ENCODE measurements at places on chromosomes 7 and 10.

DNA sequence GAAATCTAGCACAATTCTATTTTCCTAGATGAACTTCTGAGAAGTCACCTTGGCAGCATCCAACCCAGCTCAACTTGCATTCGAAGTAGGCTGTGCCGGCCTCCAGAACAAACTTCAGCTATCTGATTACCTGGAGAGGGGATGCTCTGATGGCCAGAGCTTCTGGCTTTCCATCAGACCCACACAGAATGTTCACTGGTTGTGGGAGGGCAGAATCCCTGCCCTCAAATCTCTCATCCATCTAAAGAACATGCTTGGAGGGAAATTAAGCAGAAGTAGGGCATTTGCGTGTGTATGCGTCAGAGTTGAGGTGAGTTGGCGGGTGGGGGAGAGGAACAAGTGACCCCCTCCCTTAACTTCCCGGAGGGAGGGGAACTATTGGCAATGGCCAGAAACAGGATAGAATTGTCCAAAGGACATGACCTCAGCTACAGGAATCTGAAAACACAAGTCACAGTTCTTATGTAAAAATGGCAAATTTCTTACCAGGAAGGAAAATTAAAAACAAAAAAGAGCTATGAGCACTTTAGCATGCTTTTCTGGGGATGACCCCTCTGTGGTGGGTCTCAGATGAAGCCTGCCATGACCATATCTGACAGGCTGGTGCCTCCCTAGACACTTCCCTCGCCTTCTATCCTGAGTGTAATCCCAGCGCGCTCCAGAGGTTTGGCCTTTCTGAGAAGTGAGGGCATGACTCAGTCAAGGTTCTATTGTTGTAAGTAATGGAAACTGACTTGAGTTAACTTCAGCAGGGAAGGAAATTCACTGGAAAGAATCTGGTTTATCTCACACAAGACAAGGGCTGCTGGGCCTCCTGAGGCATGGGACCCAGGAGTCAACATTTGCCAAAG is 278.8 kb downstream of the RPS24 start:
- DNase-seq = peak; percentile 67

DNA sequence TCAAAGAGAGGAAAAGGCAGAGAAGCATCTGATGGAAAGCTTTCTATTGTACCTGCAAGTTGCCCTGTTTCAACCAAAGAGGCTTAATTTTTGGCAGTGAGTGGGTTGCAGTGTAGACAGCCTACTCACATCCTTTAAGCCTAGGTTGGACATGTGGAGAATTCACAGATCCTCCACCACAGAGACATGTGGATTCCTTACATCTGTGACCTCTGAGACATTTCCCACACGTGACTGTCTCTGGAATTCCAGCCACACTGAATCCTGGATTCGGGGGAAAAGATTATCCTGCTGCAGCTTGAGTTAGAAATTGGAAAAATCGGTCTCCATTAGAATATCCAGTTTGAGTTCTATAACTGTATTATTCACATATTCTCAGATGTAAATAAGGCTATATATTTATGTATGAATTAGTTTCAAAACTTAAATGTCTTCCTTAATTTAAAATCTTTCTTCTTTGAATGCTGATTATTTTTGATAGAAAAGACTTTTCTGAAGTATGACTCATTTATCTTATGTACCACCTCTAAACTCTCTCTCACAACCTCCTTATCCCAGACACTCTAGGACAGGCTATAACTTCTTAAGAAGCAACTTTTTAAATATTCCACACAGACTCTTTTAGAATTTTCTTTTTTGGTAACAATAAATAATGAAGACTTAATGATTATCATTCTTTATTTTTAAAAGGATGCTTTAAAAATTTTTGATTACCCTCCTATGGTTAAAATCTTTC is 123.3 kb downstream of the TWIST1 start:
- DNase-seq = no peak

DNA sequence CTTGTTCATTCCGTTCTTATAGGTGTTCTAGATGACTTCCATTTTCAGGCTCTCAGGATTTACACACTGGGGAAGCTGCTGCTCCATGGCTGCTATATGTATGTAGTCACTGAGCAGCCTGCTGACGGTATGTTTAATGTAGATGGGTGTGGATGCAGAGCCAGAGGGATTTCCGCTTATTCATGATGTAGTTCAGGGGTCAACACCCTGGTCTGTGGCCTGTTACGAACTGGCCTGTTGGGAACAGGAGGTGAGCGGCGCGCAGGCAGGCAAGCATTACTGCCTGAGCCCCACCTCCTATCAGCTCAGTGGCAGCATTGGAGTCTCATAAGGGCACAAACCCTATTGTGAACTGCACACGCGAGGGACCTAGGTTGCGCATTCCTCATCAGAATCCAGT is 33.9 kb downstream of the DNAJB6 start:
- no peak for DNase-seq

- DNase-seq = no peak
These were observed 385.5 kb downstream of the SEMA3D start for GRCh38 chr7:84801396-84801795.

DNA sequence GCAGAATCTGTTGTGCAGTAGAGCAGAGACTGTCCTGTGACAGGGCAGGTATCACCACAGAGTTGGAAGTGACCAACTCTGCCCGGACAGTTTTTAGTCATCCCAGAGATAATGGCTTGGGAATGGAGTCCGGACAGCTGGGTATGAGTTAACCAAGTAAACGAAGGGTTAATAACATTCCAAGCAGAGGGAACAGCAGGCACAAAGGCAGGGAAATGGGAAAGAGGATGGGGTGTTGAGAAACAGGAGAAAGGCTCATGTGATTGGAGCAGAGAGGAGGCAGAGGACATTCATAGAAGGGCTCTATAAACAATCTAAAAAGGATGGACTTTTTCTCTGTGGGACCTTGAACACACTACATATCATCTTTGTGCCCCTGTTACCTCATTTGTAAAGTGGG is 132.2 kb upstream of the YAE1 start:
- DNase-seq = no peak

DNA sequence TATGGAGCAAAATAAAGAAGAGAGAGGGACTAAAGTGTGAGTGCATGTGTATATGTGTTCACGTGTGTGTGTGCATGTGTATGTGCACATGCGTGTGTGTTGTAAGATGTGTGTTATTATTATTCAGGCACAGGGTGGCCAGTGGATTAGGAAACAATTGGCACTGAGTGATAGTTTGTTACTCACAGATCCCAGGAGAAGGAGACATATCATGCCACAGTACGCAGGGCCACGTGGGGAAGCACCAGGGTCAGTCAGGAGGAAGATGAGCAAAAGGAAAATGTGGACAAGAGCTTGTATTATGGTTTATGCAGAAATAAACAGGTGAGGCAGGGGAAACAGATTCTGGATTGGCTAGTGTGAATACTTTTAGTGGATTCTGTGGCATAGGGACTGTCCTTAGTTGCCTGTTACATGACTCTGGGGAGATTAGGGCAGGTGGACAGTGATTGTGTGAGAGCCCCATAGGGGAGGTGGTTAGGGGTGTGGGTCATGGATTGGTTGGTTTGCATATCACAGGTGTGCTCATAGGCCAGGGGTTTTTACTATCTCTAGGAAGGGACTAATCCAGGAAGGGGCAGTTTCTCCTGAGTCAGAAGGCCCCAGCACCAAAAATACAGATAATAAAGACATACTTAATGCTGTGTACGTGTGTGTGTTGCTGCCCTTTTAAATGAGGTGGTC is 90.0 kb downstream of the PLXDC2 start:
- no peak for DNase-seq

- DNase-seq = peak; percentile 64
These were observed 61.5 kb downstream of the FZD1 start for GRCh38 chr7:91325726-91326125.

DNA sequence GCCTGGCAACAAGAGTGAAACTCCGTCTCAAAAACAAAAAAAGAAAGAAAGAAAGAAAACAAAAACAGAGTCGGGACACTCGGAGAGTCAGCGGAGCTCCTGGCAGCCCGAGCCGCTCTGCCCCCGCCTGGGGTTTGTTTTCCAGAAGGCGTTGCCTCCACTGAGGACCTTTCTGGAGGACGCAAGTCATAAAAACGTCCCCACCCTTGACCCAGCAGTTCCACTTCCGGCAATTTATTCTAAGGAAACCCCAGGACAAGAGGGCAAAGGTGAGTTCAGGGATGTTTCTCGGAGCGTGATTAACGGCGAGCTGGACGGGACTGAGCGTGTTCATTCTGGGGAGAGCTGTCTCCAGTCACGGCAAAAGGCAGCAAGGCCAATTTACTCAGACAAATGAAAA is 27.0 kb upstream of the SUN1 start:
- no peak for DNase-seq

- DNase-seq = no peak
These were observed 115.1 kb upstream of the NPS start for GRCh38 chr10:127434006-127434405.

- no peak for DNase-seq
These were observed 11.7 kb downstream of the STAM start for GRCh38 chr10:17655567-17656146.

DNA sequence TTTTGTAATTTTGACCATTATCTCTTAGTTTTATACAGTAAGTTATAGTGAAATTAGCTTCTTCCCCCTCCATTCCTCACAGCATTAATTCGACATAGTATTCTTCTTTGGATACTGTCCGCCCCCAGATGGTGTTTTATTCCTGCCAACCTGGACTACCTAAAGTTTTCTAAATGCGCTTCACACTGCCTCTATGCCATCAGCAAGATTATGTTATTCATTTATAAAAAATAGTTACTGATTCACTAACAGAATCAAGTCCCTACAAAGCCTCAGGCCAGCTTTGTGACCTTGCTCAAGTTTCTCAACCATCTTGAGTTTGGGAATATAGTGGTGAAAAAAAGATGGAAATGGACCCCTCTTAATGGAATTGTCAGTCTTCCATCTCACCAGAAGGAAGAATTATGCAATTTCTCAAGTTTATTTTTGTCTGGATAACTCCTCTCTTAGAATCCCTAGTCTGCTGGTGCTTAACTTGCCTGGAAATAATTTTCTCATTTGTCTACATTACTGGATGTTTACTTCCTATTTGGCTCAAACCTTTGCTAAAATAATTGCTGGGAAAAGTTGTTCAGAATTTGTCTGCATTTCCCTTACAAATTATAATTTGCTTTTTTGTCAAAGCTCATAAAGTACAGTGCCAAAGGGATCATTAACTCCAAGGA is 16.7 kb upstream of the FGL2 start:
- no peak for DNase-seq

DNA sequence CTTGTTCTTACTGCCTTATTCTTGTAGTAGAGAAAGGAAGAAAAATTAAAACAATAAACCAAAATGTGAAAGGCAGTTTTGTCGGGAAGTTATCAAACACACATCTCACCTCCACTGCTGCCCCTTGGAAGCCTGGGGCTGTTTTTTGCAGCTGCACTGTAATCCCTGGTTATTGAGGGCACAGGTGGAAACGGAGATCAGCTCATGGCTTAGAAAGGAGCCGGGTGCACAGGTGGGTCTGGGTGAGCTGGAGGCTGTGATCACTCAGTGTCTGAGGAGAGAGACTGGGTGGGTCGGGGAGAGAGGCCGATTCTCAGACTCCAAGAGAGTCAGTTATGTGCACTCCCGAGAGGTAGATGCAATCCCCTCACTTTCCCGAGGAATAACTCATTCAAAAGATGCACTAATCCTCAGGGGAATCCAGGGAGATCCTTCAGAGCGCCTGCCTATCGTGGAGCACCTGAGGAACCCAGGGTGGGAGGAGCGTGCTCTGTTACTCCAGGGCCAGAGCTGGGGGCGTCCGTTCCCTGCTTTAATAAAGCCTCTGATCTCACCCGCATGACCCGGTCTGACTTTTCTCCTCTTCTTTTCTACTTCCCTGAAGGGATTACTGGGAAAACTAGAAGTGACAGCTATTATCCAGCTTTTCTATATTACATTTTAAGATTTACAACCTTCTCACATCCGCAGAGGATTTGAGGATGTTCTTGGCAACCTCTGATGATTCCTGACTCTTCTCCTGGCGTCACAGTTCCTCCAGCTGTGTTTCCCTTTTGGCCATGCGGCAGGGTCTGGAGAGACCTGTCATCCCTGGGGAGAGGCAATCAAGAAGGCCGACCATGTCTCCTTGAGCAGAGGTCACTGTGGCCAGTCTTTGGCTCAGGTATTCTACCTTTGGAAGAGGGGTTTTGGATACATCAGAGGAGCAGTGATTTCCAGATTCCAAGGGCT is 82.1 kb downstream of the CAMK1D start:
- no peak for DNase-seq

DNA sequence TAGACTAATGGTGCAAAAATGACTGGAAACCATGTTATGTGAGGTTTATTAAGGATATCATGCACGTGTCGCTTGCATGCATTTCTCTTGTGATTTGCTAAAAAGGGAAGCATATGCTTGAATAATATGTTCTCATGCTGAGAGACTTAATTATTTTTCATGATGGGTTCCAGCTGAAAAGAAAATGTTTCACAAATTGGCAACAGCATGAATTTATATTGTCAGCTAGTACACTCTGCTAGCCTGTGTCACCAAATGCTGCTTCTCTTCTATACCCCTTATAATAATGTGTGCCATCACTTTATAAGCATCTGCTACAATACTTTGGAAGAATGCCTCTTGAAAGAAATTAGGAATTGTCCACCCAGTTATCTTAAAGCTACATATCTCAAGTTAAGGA is 63.0 kb downstream of the GNAI1 start:
- DNase-seq = no peak

DNA sequence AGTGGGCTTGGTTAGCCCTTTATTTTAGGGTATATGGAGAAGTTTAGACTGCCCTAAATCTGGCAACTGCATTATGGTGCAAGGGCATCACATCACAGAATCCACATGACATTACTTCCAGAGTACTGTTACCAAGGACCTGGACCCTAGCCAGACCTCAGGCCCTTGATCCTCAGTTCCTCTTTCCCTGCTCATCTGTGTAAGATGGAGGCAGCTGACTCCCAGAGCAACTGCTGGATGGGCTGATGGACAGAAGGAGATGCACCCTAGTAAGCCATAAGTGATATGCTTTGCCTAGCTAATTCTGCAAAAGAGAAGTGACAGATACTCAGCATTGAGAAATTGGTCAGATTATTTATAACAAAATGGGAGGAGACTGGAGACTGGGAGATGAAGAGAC is 131.7 kb downstream of the DYNC1I1 start:
- DNase-seq = no peak

DNA sequence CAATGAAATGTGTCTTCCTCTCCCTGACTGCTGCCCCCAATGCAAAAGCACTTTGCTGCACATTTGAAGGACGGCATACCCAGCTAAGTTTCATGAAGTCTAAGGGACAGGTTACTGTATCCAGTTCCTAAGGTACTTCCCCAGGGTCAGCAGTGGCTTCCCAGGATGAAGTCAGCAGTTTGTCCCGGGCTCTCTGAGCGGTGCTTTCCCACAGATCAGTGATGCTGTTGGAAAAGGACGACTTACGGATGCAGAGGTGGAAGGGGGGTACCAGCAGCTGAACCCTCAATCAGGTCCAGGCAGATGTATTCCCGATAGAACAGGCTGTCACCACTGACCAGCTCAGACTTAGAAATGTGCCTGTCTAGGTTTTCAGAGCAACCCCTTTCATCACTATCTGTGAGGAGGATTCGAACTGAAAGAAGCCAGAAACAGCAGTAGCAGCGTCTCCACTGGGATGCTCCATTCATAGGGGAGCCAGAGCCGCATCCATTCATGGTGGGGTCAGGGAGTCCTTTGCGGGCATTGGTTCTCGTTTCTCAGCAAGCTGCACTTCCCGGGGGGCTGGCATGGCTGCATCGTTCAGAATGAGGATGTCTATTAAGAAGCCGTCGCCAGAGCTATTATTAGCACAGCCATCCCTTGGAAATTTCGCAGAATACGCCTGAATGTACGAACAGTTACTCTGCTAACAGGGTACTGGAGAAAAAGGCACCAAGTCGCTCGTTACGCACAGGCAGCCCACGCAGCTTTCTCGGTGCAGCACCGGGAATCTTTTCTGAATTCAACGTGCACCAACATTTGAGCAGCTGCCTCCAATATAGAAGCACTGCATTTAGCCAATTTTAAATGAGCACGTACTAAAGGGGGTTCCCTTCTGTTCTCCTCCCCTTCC is 303.7 kb downstream of the PRPF18 start:
- DNase-seq = peak; percentile 67

All from astrocyte of the hippocampus (primary cell).